Fibroblast of the aortic adventitia (primary cell): ENCODE measurements at places on chromosomes 6 and 20.
A peak's percentile ranks its signal among the peaks of the same experiment; 100 is the strongest.

DNA sequence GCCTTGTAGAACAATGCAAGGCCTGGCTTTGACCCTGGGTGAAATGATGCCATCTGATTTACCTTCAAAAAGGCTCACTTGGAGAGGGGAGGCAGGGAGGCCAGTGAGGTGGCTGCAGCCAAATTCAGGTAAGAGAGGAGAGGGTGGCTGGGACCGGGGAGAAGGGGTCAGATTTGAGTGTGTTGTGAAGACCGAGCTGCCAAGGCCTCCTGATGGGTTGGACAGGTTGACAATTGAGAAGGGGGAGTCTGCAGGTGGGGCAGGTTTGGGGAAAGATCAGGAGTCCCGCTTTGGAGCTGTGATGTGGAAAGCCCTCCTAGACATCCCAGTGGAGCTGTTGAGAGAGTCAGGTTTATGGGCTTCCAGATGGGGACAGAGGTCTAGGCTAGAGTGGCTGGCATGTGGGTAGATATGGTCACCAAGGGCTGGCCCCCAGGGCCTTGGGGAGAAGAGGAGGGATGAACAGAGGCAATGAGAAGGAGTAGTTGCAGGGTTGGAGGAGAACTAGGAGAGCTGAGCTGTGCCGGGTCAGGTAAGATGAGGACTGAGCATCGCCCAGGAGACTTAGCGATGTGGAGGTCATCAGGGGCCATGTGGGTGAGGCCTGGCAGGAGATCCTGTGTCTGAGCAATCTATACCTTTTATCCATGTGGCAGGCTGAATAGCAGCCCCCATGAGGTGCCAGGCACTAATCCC is 70.5 kb upstream of the TOX2 start:
- DNase-seq: no peak

DNA sequence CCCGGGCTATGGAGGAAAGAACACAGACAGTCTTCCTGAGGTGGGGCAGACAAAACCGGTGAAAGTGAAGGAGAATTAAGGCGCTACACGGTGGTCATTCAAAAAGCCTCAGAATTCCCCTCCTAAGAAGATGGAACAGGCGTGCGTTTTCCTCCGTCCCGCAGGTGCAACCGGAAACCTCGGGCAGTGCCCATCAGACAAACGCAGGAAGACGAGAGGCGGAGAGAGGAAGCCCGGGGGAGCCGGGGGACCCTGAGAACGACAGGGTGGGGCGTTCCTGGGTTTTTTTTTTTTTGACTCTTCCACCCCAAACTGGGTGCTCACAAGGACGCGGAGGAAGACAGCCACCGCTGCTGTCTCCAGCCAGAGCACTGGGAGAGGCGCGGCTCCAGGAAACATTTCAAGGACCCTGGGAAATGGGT is 25.4 kb downstream of the TTLL2 start:
- no peak for DNase-seq

- no peak for DNase-seq
Measured at GRCh38 chr6:166449036-166449435, 66.3 kb upstream of the MPC1 start.

GRCh38 chr20:57698867-57699275 is 10.9 kb downstream of the PMEPA1 start:
- peak; percentile 10 for DNase-seq

DNA sequence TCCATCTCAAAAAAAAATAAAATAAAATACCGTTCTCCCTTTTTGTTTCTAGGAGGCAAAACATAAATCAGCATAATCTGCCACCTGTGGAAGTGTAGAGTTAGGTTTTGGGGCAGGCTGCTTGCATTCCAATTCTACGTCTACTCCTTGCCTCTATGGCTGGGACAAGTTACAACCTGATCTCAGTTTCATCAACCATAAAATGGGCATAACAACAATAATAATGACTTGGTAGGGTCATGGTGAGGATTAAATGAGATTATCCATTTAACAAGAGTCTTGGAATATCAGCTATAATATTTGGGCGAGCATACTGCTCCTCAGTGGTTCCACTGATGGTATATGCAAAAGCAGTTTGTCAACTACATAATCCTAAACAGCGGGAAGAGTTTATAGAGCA is 3.7 kb upstream of the RAE1 start:
- DNase-seq: no peak

DNA sequence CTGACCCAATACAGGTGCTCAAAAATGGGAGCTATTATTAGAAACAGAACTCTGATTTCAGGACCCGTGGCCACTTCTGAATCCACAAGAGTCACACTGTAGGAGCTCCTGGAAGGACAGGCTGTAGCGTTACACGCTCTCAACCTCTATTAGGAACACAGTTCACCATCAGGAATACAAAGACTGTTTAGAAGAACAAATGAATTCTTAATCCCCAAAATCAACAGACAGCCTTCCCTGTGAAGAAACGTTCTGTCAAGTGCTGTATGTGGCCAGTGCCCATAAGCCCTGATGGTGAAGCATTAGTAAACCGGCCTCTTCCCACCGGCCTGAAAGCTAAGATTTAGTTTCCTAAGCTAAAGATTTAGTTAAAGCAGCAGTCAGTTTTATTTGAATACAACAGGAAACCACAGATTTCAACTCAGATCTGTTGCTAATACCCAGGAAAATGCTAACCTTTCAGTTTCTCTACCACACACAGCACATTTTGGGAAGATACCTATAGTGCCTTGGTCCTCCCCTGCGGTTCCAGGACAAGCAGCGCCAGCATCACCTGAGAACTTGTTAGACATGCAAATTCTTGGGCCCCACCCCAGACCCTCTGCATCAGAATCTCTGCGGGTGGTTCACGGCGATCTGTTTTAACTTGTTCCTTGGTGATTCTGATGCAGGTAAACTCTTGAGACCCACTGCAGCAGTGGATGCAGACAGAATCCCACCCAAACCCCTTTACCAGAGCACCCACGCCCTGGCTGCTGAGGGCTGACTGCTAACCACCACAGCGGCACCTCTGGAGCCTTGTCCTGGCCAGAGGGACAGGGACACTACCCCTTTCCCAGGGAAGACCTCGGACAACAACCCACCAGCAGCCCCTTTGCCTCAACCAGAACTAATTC is 33.4 kb downstream of the MTRES1 start:
- DNase-seq: no peak
